ENCODE measurements at places on chromosomes 6 and 20.

DNA sequence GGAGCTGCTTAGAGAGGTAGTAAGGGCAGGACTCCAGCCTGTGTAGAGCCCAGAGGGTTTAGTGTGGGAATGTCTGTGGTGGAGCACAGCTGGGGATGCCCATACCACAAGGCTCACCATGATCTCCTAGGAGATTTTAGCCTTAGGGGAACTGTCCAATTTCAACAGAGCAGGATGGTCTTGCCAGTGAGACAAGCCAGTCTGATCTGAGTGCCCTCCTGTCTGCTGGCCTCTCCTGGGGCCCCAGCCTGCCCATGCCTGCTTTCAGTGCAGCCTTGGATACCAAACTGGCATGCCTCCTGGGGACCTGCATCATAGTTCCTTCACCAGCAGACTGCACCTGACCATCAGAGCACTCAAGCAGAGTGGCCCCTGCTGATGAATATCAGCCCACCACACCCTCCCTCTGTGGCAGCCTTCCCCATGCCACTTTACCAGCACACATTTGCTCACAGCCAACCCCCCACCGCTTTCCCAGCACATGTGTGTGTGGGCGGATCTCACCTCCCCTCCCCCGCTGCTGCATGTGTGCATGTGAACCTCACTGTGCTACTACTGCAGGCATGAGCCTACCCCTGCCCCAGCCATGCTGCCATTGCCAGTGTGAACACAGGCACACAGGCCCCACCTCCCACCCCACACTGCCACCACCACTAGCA, 7.9 kb upstream of the TREM1 start:
- no peak for DNase-seq

- no peak for DNase-seq
Observed at GRCh38 chr20:58893355-58894120, 41.0 kb downstream of the GNAS start.

- DNase-seq: peak; percentile 34
Observed at GRCh38 chr6:4004249-4004648, 74.7 kb downstream of the FAM217A start.

GRCh38 chr6:17632934-17633333, 32.8 kb downstream of the FAM8A1 start:
- no peak for DNase-seq

DNA sequence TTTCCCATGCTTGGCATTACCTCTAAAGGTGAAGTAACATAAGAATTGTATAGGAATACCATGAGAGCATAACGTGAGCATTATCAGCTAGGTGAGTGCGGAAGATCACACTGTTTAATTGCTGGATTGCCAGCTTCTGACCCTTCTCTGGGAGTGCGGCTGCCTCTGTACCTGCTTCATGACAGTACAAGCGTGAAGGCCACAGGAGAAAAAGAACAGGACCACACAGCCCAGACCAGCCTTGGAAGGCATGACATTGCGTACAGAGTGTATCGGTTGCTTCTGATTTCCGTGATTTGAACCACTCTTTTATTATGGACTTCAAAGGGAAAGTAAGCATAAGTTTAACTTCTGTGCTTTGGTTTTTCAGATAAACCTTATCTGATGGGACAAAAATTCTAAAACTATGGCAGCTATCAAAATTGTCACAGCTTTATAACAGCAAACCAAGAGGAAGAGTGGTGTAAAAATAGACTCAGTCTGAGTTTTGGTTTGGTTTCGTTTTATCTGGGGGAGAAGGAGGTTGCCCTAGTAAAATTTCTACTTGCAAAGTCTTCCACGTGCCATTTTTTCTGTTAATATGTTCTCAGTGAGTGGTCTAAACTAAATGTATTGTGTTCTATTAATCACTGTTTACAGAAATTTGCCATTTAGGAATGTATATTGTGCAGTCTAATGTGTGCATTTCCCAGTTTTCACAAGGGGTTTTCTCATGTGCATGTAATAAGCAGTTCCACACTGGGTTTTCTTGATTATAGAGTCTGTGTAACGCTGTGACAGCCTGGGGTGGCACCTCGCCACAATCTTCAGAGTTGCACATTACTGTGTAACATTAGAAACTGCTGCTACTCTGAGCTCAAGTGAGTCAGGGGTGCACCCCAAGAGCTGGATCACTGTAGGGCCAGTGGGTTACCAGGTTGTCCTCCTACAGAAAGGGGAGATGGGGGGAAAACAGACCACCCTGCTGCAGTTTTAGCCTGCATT, 97.3 kb downstream of the RPP40 start:
- DNase-seq: no peak

DNA sequence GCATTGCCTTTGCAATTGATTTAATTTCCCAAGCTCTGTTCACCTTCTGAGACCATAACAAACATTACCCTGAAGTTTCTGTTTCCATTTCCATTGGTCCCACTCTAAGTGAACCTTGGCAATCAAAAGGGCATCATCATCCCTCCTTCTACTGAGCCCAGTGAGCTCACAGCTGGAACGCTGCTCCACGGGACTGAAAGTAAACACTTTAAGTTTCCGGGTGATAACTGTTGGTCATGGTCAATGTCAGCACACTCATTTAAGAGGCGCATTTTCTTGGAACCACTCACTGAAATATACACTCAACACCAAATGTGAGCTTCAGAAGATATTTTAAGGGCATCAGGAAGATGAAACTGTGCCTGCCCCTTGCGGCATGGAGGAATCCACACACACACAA, 37.1 kb upstream of the RPS6KA2 start:
- no peak for DNase-seq

DNA sequence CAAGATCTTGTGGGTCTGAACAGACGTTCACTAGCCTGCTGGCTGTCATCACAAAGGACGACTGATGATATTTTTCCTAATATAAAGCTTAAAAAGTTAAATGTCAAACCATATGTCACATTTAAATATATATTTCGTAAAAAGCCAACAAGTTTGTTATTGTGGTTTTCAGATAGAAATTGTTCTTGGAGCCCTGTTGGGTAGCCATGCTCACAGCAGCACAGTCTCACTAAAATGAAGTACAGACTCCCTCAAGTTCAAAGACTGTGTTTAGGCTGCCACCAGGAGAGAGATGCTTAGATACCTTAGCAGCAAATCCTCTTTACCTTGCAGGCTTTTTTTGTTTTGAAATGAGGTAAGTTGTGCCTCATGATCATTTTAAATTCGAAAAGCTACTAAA, 17.8 kb downstream of the EEF1E1 start:
- DNase-seq: no peak

Measured in osteoblast (primary cell).